ENCODE measurements at places on chromosomes 2 and 18.

GRCh38 chr2:193679847-193680246 is 1485.1 kb upstream of the TMEFF2 start:
- no peak for DNase-seq

DNA sequence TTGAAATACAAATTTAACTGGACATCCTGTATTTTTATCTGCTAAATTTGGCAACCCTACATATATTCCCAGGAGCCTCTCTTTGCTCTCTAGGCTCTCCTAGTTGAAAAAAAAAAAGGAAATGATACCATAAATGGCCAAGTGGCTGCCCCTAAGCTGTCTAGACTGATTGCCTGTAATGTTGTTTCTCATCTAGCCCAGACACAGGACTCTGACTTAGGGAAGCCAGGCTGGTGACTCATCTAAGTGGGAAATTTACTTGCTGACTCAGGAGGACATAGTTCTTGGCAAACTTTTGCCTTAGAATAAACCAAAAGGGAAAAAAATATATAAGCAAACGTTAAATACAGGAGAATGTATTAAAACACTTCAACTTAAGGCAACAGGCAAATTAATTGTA is 14.6 kb upstream of the ITGAV start:
- DNase-seq = no peak

DNA sequence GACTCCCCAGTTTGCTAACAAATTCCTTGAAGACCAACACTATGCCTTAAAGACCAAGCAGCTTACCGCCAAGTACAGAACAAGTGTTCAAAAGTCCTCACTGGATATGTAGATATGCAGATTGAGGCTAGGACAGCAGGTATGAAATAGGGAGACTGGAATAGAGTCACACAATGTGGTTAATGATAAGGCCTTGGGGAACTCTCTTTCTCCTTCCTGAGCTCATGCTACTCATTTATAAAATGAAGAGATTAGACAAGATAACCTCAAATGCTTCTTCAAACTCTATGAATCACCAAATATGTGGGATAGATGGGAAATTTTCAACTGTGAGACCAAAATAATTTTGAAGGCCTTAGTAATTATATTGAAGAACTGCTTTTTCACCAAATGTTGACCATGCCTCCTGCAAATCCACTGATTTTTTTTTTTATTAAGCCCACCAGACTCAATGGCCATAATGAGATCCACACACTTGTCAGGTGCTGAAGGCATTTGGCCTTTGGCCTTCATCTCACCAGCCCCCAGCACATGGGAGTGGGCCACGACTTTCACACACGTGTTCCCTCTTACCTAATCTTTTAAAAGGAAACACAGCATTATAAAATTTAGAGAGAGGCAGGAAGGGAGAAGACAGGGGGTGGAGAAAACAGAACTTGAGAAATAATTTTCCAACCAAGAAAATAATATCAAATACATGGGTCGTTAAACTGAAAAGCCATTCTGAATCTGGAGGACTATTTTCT is 181.5 kb downstream of the EN1 start:
- DNase-seq = no peak

GRCh38 chr18:10089881-10090280 is 176.1 kb downstream of the VAPA start:
- no peak for DNase-seq

- DNase-seq = no peak
Observed at GRCh38 chr2:20227894-20228505, 3.1 kb upstream of the SDC1 start.

- no peak for DNase-seq
Observed at GRCh38 chr18:10062302-10063300, 148.8 kb downstream of the VAPA start.

DNA sequence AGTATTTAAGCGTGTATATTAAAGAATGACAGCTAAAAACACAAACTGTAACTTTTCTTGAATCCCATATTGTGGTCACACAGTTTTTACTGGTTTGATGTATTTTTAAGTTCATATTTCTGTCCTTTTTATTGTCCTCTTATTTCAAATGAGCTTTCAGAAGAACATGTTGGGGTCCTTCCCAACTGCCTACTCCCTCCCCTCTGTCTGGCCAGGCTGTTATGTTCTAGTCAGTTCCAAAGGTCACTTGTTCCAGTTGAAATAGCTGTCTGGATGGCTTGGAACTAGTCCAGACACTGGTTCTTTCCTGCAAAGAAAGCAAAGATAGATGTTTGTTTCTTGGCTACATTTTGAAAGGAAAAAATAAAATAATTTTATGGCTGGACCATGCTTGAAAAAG is 306.9 kb downstream of the GULP1 start:
- DNase-seq = no peak

DNA sequence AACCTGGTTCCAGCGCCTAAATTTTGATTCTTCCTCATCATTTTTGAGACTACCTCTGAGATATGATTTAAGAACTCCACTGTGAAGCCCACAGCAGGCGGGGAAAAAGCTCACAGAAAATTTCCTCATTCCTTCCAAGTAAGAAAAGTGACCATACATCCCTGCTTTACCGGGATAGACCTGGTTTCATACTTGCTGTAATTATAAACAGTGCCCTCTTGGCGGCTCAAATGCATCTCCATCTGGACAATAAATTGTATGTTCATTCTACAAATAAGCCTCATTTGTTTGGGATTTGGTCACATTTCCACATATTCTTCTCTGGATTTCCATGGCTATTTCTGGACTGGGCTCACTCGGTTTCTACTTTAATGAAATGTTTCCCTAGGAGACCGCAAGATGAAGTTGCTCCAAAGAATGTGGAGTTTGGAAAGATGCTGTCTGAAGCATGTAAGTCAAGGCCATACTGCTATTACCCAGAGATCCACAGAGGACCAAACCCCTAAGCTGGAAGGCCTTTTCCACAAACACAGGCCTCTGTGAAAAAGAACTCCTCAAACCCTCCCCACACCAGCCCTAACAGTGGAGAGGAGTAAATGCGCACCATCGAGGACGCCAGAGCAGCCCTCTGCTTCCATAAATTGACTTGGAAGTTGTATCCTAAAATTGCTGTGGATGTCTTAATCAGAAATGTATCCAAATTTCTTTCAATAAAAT is 13.9 kb downstream of the STAT1 start:
- DNase-seq = no peak

GRCh38 chr2:71275939-71276310 is 49.0 kb upstream of the PAIP2B start:
- no peak for DNase-seq

- no peak for DNase-seq
Observed at GRCh38 chr2:126907671-126908070, 9.0 kb downstream of the TEX51 start.

- DNase-seq = no peak
Observed at GRCh38 chr18:10072671-10073175, 158.9 kb downstream of the VAPA start.

DNA sequence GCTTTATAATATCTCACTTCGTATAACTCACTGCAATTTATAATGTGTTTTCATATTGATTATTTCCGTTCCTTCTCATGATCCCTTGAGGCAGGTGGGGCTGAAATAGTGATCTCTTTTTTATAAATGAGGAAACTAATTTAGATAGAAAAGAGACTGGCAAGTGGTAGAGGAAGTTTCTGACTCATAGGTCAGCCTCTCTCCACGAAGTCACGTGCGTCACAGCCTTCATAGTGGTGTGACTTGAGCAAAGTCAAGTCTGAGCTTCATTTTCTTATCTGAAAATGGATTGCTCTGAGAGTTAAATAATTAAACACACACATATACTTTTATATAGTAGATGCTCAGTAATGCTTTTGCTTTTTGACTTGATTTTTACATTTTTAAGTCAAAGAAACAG is 19.9 kb downstream of the ABCG5 start:
- DNase-seq = no peak

GRCh38 chr2:96934831-96935540 is 51.4 kb downstream of the FAM178B start:
- no peak for DNase-seq

DNA sequence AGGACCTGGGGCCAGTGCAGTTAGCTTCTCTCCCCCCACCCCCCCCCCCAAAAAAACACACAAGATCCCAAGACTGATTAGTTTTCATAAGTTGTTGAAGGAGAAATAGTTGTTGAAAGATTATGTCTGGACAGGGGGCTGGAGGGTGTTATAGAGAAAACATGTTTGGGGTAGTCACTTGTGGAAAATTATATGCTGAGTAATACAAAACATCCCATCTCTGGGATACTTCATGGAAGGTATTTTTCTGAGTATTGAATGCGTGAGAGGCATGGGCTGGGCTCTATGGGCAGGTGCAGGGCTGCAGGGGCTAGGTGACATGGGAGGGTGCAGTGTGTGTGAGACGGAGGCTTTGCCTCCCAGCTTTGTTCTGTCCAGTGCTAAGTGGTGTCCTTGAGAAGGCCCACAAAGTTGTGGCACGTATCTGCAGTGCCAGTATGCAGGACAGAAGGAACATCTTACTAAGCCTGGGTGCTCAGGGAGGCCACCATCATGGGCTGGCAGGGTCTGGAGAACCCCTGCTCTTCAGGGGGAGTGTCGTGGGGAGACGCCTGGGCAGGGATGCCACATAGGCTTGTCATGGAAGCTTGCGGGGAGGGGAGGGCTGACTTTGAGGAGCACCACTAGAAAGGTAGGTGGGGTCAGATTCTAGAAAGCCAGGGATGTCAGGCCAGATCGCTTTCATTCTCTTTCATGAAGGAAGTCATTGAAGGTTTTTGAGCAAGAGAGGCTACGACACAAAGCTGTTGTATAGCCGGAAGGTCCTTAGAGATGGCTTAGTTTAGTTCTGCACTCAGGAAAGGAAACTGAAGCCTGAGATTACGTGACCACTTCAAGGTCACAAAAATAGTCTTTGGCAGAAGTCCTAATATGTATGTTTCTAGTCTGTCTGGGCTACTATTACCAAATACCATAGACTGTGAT is 232.0 kb downstream of the LDLRAD4 start:
- DNase-seq = no peak

DNA sequence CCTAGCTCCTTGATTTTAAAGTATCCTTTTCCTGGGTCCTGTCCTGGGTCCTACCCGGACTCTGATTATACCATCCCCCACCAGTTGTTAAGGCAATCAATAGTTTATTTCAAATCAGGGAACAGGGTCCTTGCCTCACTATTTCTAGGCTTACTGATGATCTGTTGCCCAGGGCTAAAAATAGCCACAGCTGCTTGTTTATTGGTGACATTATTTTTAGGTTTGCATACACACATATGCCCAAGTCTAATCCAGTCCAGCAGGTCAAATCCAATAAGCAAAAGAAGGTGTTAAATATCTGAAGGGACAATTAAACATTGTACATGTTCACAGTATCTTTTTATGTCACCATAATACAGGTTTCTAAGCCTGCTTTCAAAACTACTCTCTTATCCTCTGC is 66.0 kb downstream of the RAB10 start:
- DNase-seq = no peak

GRCh38 chr2:184695-185094 is 79.1 kb downstream of the SH3YL1 start:
- DNase-seq = no peak

- no peak for DNase-seq
Observed at GRCh38 chr2:134823431-134823830, 15.0 kb upstream of the ACMSD start.

DNA sequence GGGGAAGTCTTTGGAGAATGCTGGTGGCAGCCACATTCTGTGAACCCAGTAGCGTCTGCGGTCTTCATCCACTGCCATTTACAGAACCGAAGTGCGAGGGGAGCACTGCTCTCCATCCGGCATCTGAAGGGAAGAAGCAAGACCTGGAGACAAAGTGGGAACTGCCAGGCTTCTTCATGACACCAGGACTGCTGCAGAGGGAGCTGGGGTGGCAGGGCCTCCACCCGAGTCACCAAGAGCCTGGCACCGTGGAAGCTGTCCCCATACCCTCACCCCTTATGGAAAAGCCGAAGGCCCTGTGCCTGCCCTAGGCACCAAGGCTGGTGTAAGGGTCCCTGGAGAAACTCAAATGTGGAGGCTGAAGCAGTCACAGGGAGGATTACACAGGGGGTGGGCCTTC is 79.8 kb downstream of the CIB4 start:
- DNase-seq = no peak

DNA sequence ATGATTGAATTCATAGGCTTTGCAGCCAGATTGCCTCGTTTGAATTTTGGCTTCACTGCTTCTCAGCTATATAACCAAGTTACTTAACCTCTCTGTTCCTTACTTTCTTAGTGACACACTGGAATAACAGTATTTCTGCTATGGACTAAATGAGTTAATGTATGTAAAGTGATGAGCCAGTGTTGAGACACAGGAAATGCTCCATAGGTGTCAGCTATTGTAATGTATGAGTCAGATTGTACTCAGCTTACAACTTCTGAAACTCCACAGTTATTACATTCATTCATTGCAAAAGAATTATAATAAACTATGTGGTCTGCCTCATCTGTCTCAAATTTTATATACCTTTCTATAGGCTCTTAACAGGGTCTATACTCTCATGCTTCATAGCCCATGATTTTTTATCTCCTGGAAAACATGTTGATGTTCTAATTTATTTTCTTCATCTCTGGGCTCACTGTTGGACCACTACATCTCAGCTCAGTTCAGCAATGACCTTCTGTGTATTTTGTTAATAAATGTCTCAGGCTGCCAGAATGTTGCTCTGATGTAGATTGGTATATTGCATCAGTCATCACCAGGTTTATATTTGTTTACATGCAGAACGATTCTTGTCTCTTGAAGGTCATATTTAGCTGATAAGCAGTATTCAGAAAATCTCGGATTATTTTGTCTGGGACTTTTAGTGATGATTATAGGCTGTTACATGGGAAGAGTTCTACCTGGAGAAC is 76.2 kb downstream of the MAP3K20 start:
- no peak for DNase-seq

- no peak for DNase-seq
Observed at GRCh38 chr18:76459687-76460350, 35.2 kb downstream of the ZNF516 start.

- no peak for DNase-seq
Observed at GRCh38 chr18:35463050-35463449, 34.7 kb downstream of the INO80C start.

GRCh38 chr2:7053650-7054265 is 136.5 kb downstream of the RNF144A start:
- no peak for DNase-seq

GRCh38 chr2:109718139-109718538 is 76.0 kb upstream of the RGPD5 start:
- DNase-seq = no peak

GRCh38 chr2:46580416-46580815 is 101.1 kb downstream of the TMEM247 start:
- DNase-seq = no peak

DNA sequence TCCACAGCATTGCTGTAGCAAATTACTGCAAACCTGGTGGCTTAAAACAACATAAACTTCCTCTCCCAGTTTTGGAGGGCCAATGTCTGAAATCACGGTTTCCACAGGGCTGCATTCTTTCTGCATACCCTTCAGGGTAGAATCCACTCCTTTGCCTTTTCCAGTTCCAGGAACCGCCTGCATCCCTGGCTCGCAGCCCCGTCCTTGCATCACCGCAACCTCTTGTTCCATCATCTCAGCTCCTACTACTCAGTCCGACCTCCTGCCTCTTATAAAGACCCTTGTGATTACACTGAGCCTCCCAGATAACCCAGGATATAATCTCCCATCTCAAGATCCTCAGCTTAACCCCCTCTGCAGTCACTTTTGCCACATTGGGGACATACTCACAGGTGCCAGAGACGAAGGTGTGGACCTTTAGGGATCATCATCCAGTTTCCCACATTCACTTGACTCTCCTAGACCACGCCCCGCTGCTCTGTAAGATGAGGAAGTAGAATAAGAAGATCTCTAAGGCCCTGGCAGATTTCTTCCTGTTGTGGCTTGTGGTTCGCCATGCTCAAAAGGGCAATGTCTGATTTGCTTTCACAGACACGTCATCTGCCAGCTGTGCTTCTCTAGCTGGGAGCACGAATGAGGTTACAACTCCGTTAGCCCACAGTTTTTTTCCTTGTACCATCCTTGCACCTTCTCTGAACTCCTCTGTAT is 103.6 kb upstream of the AGAP1 start:
- DNase-seq = peak; percentile 13

All from T-helper 1 cell (primary cell).